ENCODE measurements at places on chromosomes 2 and 18. TPM values are rescaled to one million over a fixed set of nuclear protein-coding genes. Genes with fewer than 3 reads are reported as not detected.

Gene STRN
- 23.1 TPM for total RNA-seq

DNA sequence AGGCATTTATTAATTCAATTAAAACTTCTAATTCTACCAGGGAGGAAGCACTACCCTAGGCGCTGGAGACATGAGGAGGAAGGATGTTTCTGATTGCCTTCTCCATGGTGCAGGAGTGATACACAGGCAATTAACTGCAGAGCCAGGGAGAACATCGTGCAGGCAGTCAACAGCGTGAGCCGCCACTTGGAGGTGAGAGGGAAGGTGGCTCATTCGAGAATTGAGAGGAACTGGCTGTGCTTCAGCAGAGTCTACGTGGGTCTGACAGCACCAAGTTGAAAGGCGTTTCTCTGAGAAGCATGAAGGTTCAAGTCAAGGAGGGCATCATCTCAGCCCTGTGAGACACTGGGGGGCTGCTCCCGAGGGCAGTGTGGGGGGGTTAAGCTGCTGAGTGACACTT is 388.7 kb upstream of the MYT1L start:
- no peak for DNase-seq

- no peak for DNase-seq
Observed at GRCh38 chr2:41484858-41485234, 563.0 kb upstream of the PKDCC start.

Gene PPP3R1
- total RNA-seq: 46.3 TPM

Gene LRRTM1
- not detected for total RNA-seq

DNA sequence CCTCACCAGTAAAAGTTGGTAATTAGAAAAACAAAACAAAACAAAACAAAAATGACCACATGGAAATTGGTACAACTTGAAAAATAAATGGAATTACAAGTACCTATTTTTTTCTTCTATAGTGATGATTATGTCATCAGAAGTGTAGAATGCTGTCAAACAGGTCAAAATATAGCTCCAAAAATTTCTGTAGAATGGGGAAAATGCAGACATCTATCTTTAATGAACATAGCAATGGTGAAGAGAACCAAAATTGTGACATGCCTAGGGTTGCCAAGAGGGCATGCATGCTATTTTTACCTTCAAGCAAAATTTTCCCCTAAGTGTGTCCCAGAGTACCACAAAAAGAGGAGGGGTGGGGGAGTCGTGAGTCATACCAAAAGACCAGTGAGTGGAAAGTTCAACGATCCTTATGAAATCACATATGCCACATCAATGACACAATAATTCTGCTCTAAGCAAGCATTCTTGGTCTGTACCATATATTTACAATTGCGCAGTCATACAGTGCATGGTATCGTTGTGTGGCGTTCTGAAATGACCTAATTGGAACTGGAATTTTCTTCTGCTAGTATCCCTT is 1436.4 kb downstream of the SUCLG1 start:
- DNase-seq: no peak

Gene LYG2
- not detected for total RNA-seq

DNA sequence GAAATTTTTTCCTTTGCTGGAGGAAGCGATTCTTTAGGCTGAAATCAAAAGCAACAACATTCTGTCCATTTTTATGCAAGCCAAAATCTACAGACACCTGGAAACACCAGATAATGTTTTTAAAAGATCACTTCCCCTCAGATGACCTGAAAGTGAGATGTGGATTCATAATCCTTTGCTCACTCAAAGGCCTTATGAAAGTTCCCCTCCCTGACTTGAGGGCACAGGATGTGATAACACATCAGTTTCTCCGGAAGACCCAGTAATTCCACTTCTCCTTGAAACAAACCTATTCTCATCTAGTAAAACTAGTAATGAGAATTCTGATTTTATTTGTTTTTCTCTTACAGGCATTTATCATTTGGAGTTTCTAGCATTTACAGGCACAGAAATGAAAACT is 218.3 kb upstream of the RND3 start:
- DNase-seq: no peak

All from posterior vena cava (tissue), 2 donors.